ENCODE measurements at places on chromosomes 2 and 18. TPM values are rescaled to one million over a fixed set of nuclear protein-coding genes. Genes with fewer than 3 reads are reported as not detected.

DNA sequence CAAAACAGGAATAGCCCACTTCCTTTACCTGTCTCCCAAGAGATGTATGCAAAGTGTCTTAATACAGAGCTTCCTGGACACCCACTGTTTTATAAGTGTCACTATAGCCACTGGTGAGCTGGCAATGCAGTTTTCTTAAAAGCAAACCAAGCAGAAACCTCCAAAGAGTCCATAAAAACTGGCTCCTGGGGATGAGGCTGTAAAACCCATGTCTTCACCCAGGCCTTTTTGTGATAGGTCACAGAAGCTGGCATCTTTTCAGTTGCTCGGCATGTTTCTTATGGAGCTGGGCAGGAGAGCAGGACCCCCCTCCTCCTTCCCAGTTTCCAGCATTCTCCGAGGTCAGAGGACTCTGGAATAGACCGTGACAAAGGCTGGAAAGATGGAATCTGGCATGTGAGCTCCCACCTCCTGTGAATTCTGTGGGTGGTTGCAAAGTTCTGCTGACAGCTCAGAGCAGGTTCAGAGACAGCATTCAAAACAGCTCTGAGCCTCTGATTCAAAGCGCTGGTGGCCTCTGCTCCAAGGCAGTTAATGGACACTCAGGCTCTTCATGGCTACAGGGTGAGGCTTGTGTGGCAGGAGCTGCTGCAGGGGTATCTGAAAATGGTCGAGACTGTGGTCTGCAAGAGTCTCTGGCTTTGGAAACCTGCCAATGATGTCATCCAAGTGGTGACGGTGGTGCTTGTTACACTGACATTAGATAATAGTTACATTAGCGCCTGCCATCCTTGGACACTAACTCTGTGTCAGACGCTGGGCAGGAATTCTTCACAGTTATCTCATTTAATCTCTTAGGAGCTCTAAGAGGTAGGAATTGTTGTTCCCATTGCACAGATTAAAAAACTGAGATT lies 283.4 kb downstream of the CLIP4 start:
- no peak for DNase-seq

DNA sequence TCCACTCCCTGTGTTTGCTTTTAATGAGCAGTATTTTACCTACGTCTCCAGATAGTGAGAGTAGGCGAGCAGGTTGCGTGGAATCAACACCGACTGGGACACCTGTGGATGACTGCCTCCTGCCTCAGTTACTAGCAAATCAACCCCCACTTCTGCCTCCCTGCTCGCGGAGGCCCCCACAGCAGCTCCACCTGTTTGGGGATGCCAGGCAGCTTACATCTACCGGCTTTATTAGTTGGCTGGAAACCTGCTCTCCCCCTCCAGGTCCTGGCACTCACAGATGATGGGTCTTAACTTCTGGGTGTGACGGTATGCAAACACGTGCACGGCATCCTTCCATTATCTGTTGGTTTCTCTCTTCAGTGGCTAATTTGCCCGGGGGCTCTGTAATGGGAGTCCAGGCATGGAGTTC lies 164.4 kb upstream of the SESTD1 start:
- no peak for DNase-seq

UGT1A8 gene
- 2.5 TPM for total RNA-seq

DNA sequence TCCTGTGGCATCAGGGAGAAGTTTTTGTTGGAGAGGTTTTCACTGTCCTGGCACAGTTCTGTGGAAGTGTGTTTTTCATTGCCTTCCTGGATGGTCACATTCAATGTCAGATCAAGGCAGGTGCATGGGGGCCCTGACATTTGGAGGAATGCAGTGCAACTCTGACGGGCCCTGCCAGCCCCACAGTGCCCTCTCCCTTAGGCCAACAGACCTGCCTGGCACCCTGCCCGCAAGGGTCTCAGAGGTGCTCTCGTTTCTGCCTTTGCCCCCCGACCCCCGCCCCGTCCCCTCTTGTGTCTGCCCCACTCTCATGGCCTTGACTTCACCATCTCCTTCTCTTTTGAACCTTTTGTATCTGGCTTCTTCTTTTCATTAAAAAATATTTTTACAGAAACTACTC lies 257.2 kb upstream of the HDAC4 start:
- no peak for DNase-seq

C2orf66 gene
- not detected for total RNA-seq

DNA sequence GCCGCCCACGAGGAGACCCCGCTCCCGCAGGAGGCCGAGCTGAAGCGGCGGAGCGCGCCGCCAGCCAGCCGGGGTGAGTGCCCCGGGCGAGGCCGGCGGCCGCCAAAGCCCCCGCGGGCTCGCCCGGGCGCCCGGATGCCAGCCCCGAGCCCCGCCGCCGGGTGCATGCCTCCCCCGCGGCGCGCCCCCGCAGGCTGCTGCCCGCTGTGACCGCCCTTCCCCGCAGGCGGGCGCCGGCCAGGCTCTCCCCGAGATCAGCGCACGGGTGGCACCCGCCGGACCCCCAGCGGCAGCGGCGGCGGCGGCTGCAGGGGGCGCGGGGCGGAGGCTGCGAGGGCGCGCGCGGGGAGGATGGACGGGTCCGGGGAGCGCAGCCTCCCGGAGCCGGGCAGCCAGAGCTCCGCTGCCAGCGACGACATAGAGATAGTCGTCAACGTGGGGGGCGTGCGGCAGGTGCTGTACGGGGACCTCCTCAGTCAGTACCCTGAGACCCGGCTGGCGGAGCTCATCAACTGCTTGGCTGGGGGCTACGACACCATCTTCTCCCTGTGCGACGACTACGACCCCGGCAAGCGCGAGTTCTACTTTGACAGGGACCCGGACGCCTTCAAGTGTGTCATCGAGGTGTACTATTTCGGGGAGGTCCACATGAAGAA lies 470 bp downstream of the KCNF1 start:
- no peak for DNase-seq

GRCh38 chr2:99880148-99880963 lies 262.0 kb downstream of the AFF3 start:
- DNase-seq = no peak

DNA sequence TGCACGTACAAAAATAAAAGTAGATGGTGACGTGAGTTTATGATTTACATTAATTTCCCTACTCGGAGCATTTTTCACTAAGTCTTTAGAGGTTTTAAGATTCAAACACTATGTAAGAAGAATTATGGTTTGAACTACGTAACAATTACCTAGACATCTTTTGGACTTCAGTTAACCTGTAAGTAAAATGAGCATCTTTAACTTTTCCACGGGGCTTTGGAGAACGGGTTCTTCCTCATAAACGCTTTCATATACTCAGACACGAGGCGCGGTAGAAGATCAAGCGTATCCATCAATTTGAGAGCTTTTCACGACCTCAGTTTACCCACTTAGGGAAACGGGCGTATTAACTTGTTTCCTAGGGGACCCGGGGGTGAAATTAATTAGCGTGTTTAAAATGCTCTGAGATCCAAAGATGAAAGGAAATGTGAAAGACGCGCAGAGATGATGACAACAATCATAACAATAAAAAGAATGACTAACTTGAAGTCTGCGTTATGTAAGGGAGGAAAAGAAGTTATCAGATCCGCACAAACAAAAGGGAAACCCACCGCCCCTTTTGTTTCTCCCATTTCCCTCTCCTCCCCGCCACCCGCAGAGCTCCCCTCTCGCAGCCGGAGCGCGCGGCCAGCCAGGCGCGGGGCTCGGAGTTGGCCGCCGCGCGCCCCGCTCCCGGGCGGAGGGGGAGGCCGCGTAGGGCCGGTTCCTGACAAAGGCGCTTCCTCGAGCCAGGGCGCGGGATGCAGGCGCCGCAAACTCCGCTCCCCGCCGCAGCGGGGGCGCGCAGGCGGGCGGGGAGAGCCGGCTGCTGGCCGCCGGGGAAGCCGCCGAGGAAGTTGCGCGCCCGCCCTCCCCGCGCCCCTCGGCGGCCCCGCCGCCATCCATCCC lies 807 bp downstream of the PELI1 start:
- no peak for DNase-seq

DNA sequence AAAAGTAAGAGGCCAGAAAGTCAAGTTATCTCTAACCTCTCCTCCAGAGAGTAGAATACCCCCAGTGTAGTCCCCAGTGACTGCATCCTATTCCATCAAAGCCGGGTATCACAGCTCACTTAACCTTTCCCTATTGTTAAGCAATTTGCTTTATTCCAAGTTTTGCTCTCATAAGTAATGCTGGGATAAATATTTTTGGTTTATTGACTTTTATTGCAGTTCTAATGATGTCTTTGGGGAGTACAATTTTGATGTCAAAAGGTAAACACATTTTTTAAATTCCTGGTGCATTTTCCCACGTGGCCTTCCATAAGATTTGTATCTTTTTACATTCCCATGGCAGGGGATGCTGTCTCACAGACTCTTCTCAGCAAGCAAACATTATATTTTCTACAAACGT lies 43.3 kb downstream of the CMPK2 start:
- DNase-seq = no peak

DNA sequence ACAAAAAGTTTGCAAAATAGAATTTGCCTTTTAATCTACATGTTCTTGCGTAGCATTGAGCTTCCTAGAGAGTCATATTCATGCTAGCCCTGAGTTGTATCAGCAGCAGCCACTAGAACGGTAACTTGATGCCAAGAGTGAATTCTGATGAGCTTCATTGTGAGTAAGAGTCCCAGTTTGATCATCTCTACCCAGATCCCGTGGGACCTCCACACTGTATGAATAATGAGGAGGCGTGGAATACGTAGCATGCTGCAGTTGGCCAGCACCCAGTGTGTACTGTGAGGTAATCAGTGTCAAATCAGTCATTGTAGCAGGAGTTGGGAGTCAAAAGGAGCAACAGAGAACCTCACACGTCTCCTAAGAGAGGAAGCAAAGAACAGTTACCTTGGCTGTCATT lies 197.9 kb downstream of the NEDD4L start:
- DNase-seq = no peak

- DNase-seq = no peak
Measured at GRCh38 chr18:58183226-58183625, 139.2 kb downstream of the NEDD4L start.

DNA sequence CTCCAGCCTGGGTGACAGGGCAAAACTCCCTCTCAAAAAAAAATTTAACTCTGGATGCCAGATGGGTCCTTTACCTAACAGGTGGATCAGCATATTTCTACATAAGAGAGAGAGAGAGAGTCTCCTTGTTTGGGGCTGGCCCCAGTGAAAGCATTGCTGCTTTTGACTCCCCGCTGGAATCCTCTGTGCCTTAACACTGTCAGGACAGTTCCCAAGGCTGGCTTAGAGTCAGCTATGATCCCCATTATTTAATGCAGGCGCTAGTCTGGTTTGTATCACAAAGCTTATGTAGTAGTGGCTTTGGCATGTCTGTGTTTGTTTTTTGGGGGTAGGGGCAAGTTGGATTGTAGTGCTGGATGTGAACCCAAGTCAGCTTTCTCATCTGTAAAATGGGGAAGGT lies 9.4 kb downstream of the INPP4A start:
- DNase-seq = no peak

SOX11 gene
- total RNA-seq = not detected

GRCh38 chr2:70261501-70261900 lies 3.6 kb downstream of the PCYOX1 start:
- no peak for DNase-seq
